Astrocyte of the spinal cord (primary cell): ENCODE measurements at places on chromosomes 16 and 17.
A peak's percentile ranks its signal among the peaks of the same experiment; 100 is the strongest.

DNA sequence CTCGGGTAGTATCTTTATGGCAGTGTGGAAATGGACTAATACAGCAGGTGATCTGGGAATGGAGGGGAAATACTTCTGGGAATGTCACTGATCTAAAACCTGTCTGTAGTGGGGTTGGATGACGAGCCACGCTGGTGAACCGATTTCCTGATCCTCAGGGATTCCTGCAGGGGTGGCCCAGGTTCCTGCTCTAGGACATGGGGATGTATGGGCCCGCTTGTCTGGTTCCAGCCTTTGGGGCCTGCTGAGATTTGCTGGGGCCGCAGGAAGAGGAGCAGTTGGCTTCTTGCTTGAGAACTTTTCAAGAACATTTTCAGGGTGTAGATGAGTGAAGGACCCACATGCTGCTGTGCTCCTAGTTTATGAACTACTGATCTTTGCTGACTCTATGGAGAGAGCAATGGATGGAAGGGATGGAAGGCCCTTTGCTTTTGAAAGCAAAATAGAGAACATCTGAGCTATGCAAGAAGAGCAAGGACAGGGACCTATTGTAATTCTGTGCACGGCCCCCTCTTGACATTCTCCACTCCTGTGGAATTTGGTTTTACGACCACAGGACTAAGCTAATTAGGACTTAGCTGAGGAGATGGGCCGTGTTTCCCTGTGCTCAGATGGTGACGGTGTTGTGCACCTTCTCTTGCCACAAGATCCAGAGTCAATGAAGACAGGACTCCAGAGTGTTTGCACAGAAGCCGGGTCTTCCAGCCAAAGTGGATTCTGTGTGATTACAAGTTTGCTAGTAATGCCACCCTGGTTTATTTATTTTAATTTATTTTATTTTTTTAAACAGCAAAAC, 90.5 kb downstream of the SEC14L1 start:
- DNase-seq = no peak

GRCh38 chr17:10091046-10091445, 107.4 kb downstream of the GAS7 start:
- DNase-seq = no peak

DNA sequence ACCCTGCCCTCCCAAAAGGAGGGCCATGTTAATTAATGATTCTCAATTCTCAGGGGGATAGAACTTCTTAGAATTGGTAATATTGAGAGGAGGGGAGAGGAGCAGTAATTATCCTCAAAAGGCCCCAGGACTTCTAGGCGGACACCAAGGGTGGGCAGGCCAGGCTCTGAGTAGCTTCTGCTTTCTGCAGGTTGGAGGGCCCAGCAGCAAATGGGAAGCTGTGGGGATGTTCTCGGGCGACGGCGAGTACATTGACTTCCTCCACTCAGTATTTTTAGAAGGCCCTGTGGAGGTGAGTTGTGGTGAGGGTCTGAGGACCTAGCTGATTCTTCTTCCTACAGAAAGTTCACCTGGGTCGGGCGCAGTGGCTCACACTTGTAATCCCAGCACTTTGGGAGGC, 57.5 kb downstream of the DNAH2 start:
- DNase-seq = no peak

- peak; percentile 51 for DNase-seq
Measured at GRCh38 chr16:66662445-66663194, 33.9 kb downstream of the CMTM4 start.

DNA sequence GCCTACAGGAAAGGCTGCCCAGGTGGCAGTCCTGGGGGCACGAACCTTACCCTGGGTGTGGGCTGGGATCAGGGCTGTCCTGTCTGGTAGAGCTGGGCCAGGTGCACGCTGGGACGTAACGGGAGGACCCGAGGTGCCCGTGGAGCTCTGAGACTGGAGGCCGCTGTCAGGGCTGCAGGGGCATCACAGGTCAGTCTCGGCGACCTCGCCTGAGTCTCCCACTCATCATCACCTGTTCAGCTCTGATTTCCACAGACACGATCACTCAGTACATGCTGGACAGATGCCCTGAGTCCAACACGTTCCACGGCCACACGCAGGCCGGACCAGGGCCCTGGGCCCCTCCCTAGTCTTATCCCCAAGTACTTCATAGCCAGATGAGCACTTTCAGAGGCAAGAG, 4.7 kb upstream of the CD300C start:
- no peak for DNase-seq

DNA sequence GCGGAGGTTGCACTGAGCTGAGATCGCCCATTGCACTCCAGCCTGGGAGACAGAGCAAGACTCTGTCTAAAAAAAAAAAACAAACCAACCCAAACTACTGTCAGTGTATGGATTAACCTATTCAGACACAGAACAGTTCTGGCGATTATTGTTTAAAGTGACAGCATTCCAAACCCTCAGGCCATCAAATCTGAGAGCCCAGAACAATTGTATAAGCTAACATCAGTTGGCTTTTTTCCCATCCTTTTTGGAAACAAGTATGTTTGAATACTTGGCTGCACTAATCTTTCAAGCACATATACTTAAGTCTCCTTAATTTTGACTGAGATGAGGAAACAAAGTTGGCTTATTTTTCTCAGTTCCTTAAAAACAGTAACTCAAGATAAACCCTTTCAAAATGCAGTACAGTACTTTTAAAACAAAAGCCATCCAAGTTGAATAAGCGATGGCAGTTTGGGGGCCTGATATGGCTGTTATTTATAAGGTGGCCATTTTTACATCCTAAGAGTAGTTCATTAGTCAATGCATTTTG, 1.4 kb downstream of the ZSWIM7 start:
- DNase-seq = no peak

DNA sequence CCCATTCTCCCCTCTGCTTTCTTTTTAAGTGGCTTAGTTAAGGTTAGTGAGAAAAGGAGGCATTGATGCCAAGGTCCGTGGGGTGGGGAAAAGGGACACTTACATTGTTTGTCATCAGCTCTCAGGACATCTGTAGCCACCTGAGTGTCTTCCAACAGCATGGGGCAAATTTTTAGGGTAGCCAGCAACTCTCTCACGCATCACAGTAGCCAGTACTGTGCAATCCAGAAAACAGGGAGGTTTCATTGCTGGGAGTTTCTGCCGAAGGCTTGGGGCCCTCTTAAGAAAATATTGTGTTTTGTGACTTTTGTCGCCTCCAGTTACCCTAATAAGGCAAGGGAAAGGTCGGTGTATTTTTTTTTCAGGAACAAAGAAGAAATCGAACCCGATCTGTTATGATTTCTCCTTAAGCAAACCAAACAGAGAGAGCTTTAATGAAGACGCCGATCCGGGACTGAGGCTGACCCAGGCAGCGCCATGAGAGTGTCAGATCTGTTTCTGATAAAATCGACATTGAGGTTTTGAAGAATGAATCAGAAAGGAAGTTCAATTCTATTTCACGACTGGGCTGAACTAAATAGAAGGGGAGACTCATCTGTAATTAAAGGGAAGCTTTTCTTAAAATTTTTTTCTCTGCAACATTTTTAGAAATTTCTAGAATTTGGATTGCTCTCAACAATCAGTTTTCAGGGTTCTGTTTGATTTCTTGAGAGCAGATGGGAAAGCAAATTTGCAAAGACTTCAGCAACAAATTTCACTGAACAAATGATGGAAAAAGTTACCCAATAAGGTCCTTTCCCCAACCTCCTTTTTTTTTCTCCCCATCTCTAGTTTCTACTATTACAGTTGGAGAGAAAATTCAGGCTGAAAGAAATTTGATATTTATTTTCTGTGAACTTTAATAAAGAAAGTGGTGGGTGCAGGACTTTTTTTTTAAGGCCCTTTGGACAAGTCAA, 144.7 kb upstream of the IRX3 start:
- DNase-seq = no peak

- DNase-seq = no peak
Measured at GRCh38 chr17:75641343-75641742, 8.1 kb downstream of the SMIM5 start.

DNA sequence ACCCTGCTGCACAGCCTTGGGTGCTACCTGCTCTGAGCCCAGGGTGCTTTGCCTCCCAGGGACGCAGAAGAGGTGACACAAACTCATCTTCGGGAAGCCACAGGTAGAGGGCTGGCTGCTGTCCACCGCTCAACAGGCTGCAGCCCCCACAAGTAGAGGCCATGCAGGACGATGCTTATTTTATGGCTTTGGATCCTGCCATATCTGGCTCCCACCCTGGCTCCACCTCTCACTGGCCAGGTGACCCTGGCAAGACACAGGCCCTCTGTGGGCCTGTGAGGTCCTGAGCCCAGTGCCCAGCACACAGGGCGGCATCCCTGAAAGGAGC, 11.3 kb upstream of the BCAR1 start:
- no peak for DNase-seq

GRCh38 chr17:9105068-9105868, 84.0 kb downstream of the NTN1 start:
- no peak for DNase-seq

DNA sequence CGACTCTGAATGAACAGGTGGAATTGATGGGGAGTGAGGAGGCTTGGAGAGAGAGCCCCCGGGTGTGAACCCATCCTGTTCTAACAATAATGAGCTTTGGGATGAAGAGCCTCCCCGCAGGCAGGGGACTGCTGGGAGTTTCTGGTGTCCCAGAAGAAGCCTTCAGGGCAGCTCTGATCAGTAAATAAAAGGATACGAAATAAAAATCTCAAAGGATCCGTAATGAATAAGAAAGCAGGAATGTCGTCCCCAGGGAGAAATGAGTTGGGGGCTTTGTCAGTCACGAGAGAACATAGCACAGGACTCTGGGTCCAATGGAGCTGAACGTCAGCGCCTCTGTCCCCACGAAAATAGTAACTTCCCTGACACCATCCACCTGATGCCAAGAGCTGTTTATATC, 113.4 kb downstream of the PITPNC1 start:
- no peak for DNase-seq

DNA sequence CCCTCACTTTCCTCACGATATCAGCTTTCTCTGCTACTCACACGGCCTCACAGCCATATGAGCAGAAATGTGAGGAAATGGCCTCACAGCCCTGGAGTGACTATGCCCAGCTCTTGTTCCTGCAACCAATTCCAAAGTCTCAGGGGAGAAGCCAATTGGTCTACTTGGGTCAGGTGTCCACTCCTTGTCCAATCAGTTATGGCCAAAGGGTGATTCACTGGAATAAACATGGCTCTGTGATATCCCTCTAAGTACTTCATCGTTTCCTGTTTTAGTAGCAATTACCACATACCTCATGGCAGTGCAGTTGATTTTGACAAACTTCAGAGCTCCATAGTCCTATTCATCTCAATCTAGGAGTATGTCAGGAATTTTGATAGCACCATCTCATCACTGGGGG, 195.4 kb downstream of the KATNIP start:
- peak; percentile 14 for DNase-seq

GRCh38 chr17:80722661-80723060, 178.0 kb downstream of the RPTOR start:
- no peak for DNase-seq

DNA sequence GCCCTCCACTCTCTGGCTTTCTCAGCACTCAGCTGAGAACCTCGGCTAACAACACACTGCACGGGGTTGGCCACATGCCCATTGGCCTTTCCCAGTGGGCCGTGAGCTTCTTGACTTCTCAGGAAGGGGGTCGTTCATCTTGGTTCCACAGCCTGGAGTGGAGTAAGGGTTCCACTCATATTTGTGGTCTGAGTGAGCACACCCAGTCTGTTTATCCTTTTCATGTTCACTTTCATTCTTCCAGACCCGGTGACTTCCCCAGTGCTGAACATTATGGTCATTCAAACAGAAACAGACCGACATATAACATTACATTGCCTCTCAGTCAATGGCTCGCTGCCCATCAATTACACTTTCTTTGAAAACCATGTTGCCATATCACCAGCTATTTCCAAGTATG, 8.2 kb downstream of the MILR1 start:
- peak; percentile 80 for DNase-seq

- DNase-seq = no peak
Measured at GRCh38 chr16:79839466-79840341, 239.2 kb upstream of the MAF start.

GRCh38 chr17:72189768-72190593, 69.2 kb downstream of the SOX9 start:
- DNase-seq = no peak

DNA sequence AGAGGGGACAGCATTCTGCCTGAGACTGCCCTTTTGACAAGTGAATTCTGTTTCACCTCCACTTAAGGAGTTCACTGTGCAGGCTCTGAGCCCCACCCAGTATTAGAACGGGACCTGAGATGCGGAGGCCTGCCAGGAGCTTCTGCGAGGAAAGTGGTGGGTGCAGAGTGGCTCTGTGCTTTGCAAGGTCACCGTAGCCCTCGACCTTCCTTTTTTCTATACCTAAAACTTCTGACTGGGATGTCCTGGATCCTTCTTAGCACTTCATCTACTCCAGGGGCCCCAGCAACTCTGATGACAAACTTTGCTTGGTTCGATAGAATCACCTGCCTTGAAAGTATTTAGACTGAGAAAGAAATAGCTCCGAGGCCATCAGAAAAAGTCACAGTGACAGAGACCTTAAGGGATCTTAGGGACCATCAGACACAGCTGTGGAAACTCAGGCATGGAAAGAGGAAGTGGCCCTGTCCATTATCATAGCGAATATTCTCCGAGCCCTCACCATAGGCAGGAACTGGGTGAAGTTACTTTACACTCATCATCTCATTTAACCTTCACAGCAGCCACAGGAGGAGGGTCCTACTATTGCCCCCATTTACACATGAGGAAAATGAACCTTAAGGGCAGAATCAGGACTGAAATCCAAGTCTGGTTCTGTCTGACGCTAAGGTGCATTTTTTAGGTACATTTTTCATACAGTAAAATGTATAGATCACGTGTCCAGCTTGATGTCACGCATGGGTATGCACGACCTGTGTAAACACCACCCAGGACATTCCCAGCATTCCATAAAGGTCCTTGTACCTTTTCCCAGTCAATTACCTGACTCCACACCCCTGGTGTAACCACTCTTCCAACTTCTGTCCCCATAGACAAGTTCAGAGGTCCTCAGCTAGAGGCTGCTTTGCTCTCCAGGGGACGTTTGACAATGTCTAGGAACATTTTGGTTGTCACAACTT, 676 bp upstream of the KRT13 start:
- DNase-seq = no peak

DNA sequence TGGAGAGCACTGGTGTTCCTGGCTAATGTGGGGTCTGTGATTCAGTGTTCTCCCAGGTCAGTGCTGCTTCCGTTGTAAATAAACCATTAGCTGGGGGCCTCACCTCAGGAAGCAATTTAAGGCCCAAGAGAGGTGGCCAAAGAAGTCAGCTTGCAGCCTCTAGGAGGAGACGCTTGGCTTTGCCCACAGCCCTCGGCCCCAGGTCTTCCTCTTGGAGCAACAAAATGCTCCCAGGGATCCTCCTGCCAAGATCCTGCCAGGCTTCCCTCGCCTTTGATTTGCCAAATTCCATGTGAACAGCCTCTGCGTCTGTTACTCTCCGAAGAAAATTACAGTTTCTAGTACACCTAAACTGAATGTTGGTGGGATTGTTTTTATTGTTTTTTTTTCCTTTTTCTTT, 62.4 kb upstream of the TBX2 start:
- DNase-seq = peak; percentile 35

DNA sequence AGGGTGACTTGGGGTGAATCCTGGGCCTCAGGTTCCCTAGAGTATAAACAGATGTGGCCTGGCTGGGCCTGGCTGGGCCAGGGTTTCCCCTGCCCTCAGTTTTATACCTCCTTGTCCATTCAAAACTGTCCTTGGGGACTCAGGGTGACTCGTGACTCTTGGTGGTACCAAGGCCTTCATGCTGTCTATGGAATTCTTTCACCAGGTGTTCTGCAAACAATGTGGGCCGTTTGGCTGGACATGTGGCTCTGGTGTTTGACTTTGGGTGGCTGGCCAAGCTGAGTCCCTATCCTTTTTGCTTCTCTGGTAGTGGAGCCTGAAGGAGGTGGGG, 3.3 kb downstream of the GPT2 start:
- no peak for DNase-seq

- DNase-seq = no peak
Measured at GRCh38 chr17:45763182-45763581, 20.9 kb upstream of the CRHR1 start.

- DNase-seq = no peak
Measured at GRCh38 chr16:48188449-48189102, 32.8 kb upstream of the ABCC12 start.
